Caco-2 (cell line): ENCODE measurements at places on chromosomes 3 and 15. TPM values are rescaled to one million over a fixed set of nuclear protein-coding genes. Genes with fewer than 3 reads are reported as not detected.
A peak's percentile ranks its signal among the peaks of the same experiment; 100 is the strongest.

Gene HIGD2B
- total RNA-seq = not detected in 2 replicates

Gene SIDT1
- total RNA-seq = 0.84 and 1.0 TPM in 2 replicates

Gene CHL1
- total RNA-seq = not detected in 2 replicates

Gene OIP5
- total RNA-seq = 23.4 and 26.4 TPM in 2 replicates

Gene PDHB
- 81.8 and 89.8 TPM in 2 replicates for total RNA-seq

DNA sequence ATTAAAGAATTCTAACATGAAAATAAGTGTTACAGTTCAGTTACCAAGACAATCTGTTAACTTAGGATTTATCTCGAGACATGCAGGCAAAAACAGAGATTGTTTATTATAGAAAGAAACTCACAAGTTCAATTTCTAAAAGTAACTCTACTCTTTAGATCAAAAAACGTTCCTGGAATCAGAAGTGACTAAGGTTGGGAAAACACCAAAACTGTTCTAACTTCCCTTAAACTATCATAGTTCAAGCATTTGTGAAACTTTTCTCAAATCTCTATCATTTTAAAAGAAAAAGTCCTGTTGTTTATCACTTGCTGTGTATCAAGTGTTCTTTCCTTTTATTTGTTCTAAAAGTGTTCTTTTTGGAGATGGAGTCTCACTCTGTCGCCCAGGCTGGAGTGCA, 8.7 kb downstream of the WDR82 start:
- H3K4me1 ChIP-seq = peaks cover 15% of the 10 kb centered on the region; the same call in 1 of the 2 replicates
- H3K36me3 ChIP-seq = peaks cover 1% of the 10 kb centered on the region; the same call in 1 of the 2 replicates
- no peak for DNase-seq
- no peak overlapping the region for H3K27ac ChIP-seq
- no peaks in the 10 kb centered on the region for H3K27me3 ChIP-seq
- no peak overlapping the region for H3K4me3 ChIP-seq

- H3K27me3 ChIP-seq = no peaks in the 10 kb centered on the region
- H3K4me1 ChIP-seq = peaks cover 9% of the 10 kb centered on the region; the same call in 1 of the 2 replicates
- H3K36me3 ChIP-seq = no peaks in the 10 kb centered on the region
Observed at GRCh38 chr3:32406486-32407408, 15.1 kb downstream of the CMTM7 start.

DNA sequence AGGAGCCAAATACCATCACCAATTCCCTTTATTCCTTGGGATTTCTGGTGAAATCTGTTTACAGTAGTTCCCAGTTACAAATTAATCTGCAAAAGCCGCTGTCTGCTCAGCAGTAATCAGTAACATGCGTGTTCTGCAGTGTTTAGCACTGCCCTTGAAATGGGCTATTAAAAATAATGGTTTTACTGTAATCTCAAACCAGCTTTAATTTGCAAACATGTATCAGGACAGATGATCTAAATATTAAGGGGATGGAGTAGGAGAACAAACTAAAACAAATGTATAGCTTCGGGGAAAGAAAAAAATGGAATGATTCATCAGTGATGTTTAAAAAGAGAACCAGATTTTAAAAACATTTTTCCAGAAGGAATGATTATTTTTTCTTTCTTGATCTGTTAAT, 513.2 kb downstream of the MECOM start:
- H3K4me1 ChIP-seq = no peaks in the 10 kb centered on the region
- DNase-seq = no peak
- H3K36me3 ChIP-seq = no peaks in the 10 kb centered on the region; the same call in 1 of the 2 replicates
- no peaks in the 10 kb centered on the region for H3K27me3 ChIP-seq
- H3K4me3 ChIP-seq = no peak overlapping the region

GRCh38 chr3:151796105-151796680, 17.7 kb upstream of the AADAC start:
- no peak overlapping the region for H3K4me3 ChIP-seq
- H3K4me1 ChIP-seq = peaks cover 10% of the 10 kb centered on the region
- no peaks in the 10 kb centered on the region for H3K36me3 ChIP-seq
- DNase-seq = no peak
- H3K27me3 ChIP-seq = no peaks in the 10 kb centered on the region
- H3K27ac ChIP-seq = no peak overlapping the region

GRCh38 chr3:54358969-54359694, 236.8 kb downstream of the CACNA2D3 start:
- H3K27ac ChIP-seq = no peak overlapping the region
- H3K4me3 ChIP-seq = no peak overlapping the region
- no peak for DNase-seq

DNA sequence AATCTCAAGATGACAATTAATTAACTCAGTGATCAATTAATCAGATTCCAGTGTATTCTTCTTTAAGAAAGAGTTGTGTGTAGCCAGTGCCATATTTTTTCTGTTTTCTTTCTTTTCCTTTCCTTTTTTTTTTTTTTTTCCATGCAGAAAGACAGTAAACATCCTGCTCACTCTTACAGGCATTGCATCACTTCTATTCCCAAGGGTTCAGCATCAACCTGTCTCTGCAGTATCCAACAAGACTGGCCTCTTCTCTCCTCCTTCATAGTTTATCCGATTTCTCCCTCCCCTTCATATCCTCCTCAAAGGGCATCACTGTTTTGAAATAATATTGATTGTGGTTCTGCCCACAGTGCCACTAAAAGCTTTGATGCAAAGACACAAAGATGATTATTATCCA, 17.0 kb upstream of the SLC9A9 start:
- H3K4me3 ChIP-seq = no peak overlapping the region
- no peaks in the 10 kb centered on the region for H3K4me1 ChIP-seq
- no peaks in the 10 kb centered on the region for H3K27me3 ChIP-seq
- H3K36me3 ChIP-seq = no peaks in the 10 kb centered on the region

GRCh38 chr3:18507333-18507732, 82.2 kb upstream of the SATB1 start:
- no peaks in the 10 kb centered on the region for H3K36me3 ChIP-seq
- no peaks in the 10 kb centered on the region for H3K27me3 ChIP-seq
- H3K4me3 ChIP-seq = no peak overlapping the region

DNA sequence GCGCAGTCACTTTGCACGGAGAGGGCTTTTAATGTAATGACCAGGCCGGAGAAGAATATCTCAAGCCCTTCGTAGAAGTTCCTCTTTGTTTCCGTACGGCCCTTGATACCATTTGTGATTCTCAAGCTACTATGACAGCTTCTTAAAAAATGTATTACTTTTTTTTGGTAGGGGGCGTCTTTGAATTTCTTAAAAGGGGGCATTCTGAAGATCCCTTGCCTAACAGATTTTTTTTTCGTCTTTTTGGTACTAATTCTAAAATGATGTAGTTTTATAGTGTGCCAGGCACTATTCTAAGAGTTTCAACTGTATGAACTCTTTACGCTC, 614.0 kb downstream of the MCTP2 start:
- H3K36me3 ChIP-seq = no peaks in the 10 kb centered on the region
- DNase-seq = no peak
- H3K4me3 ChIP-seq = peak overlapping the region; percentile 34
- no peaks in the 10 kb centered on the region for H3K27me3 ChIP-seq
- peak overlapping the region; percentile 84 for H3K27ac ChIP-seq

GRCh38 chr3:155908086-155908485, 37.6 kb downstream of the GMPS start:
- DNase-seq = no peak
- no peak overlapping the region for H3K27ac ChIP-seq
- no peak overlapping the region for H3K4me3 ChIP-seq
- no peaks in the 10 kb centered on the region for H3K4me1 ChIP-seq
- no peaks in the 10 kb centered on the region; the same call in 1 of the 2 replicates for H3K36me3 ChIP-seq

GRCh38 chr15:44734839-44735481, 1.4 kb upstream of the TRIM69 start:
- DNase-seq = no peak
- no peak overlapping the region for H3K4me3 ChIP-seq
- H3K27me3 ChIP-seq = no peaks in the 10 kb centered on the region
- H3K36me3 ChIP-seq = no peaks in the 10 kb centered on the region

DNA sequence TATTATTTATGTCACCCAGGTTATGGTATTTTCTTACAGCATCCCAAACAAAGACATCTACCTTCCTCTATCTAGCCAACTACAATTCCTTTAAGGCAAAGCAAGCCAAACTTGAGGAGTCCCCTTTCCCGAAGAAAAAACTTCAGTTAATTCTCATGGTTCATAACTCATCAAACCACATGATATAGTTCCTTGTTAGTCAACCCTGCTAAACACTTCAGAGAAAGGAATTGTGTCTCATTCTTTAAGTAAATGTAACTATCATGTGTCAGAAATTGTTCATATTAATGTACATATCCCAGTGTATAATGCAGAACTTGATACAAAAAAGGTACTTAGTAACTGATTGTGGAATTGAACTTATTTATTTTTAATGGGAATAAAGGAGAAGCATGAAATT, 44.4 kb downstream of the ST3GAL6 start:
- H3K4me3 ChIP-seq = no peak overlapping the region
- no peak for DNase-seq
- no peak overlapping the region for H3K27ac ChIP-seq
- H3K4me1 ChIP-seq = no peaks in the 10 kb centered on the region

DNA sequence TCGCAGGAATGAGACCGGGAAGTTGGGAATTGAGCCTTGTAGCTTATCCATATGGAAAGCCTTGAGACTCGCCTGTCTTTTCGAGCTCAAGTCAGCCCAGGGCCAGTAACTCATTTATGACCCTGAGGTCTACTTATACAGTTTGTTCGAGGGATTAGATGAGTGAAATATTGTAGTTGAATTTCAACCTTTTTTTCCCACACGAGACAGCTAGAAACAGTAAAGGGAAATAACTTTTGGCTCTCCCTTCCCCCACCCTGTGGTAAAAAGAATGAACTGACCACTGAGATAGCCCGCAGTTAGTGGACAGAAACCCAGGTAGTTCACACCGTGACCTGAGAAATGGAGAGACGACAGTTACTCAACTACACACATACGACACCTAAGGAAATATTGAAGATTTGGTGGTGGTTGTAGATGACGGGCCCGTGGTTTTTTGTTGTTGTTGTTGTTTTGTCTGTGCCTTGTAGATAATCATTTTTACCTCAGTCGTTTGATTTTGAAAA, 841 bp downstream of the EIF3J start:
- peak overlapping the region; percentile 90 for H3K27ac ChIP-seq
- no peaks in the 10 kb centered on the region for H3K27me3 ChIP-seq
- peak overlapping the region; percentile 93 for H3K4me3 ChIP-seq
- peak; percentile 54 for DNase-seq
- peaks cover 4% of the 10 kb centered on the region; the same call in 1 of the 2 replicates for H3K4me1 ChIP-seq
- no peaks in the 10 kb centered on the region for H3K36me3 ChIP-seq

DNA sequence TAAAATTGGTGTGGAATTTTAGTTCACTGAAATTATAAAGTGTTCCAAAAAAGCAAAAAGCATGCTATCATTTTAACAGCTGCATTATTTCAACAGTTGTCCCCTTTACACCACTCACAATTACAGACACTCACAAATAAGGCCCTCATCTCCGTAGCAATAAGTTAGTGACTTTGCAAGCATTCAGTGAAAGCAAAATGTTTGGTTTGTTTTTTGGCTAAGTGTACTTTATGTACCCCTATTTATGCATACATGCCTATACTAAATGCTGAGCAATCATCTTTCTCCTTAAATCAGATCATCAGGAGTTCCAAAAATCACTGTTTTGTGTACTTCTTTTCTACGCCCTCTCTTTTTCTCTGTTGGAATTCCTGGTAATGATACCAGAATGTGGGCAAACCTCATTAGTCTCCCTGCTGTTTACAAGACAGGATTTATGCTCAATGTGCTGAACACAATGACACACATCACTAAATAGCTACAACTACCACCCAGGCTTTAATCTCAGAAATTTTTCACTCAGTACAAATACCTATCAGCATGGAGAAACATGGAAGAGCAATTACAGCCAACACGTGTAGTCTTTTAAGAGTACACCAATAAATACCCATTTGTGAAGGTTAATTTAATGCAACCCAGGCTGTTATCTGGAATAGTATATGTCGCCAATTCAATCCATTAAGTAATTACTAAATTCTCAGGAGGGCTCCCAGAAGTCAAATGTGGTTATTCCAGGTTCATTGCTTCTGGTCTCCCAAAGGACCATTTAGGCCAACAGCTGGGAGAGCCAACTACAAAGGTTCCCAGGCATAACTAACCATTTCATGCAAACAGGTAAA, 12.0 kb downstream of the ALDH1A2 start:
- no peaks in the 10 kb centered on the region for H3K36me3 ChIP-seq
- H3K27me3 ChIP-seq = no peaks in the 10 kb centered on the region
- no peak for DNase-seq
- H3K27ac ChIP-seq = no peak overlapping the region
- H3K4me3 ChIP-seq = no peak overlapping the region
